ENCODE measurements at places on chromosomes 2 and 18.

DNA sequence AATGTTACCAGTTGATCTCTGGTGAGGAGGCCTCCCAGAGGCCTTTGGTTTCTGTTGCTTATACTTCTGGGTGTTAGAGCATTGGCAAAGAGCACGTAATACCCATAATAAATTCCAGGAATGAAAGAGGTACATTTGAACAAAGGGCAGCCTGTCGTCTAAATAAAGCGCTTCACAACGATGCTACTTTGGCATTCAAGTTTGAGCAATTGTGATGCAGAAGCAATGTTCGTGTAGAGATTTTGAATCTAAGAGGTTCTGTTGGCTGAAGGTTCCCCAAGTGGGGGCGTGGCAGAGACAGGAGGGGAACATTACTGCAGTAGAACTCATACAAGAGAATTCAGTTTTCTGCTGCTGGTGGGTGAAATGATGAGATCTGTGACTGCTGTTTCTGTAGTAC is 27.8 kb downstream of the ZNF532 start:
- no peak for DNase-seq

- no peak for DNase-seq
Measured at GRCh38 chr2:119431155-119431975, at the start of gene TMEM37. Gene TMEM37, plus strand, starts transcription at chr2:119431854. Its CDS starts 50 bp downstream, at chr2:119431904.

DNA sequence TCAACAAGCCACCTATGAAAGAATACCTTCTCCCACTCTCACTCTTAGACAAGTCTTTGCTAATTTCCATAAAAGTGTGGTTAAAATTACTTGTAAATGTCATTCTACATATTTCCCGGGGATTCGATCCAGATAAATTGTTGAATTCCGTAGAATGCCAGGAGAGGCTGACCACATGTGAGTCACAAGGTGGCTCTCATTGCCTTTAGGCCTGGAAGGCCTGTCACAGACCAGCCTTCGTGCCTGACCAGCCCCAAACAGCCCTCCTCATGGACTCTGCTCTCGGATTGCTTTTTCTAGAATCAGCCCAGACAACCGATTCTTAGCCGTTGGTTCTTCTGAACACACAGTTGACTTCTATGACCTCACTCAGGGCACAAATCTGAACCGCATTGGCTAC is 86.0 kb downstream of the RTN4 start:
- DNase-seq: no peak

GRCh38 chr18:70781860-70782453 is 493.1 kb downstream of the SOCS6 start:
- peak; percentile 9 for DNase-seq

DNA sequence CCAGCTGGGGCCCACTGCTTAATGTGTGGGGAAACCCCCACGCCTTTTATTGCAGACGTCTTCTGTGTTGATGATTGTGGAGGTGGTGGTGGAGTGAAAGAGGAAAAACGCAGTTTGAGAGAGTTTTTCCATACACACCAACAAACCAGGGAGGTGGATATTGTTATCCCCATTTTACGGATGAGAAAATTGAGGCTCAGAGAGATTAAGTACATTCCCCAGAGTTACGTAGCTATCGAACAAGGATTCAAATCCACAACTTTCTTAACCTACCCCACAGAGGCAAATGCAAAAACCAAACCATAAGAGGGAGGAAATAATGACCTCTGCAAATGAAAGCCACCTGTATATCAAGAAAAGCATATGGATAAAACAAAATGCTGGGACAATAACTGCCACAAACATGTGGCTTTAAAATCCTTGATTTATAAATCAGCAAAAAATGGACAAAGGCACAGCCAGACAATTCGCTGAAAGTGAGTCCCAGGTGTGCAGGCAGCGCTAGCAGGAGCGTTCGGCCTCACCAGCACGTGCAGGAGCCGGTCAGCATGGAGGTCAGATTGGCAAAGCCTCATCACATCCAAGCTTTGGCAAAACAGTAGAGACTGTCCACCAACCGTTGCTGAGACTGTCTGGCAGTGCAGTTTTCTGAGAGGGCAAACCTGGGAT is 12.6 kb upstream of the RAB17 start:
- no peak for DNase-seq

- DNase-seq: no peak
Measured at GRCh38 chr2:20481798-20482405, 35.0 kb downstream of the RHOB start.

GRCh38 chr2:37558623-37559022 is 112.8 kb downstream of the CDC42EP3 start:
- DNase-seq: no peak

- DNase-seq: no peak
Measured at GRCh38 chr2:232901736-232902578, 31.9 kb downstream of the SNORC start.

DNA sequence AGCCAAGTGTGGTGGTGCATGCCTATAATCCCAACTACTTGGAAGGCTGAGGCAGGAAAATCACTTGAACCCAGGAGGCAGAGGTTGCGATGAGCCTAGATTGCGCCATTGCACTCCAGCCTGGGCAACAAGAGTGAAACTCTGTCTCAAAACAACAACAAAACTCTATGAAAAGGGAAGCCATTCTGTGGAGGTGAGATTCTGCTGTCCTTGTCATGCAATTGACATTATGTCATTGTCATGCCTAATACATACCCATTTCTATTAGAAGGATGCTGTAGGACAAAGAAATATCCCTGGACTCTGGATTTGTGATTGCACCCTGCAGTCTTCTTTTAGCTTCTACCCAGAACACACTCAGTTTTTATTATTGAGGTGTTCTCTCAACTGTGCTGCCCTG is 8.6 kb downstream of the RASGRP3 start:
- DNase-seq: no peak

GRCh38 chr18:2618009-2618408 is 37.5 kb upstream of the SMCHD1 start:
- no peak for DNase-seq

DNA sequence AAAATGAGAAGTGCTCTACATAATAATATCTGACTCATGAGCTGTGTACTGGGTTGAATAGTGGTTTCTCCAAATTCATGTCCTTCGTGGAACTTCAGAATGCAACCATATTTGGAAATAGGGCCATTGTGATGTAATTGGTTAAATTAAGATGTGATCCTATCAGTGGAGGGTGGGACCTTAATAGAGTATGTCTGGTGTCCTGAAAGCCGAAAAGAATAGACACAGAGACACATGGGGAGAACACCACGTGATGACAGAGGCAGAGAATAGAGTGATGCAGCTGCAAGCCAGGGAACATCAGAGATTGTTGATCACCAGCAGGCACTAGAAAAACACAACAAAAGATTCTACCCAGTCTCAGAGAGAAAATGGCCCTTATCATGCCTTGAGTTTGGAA is 310.1 kb downstream of the EXOC6B start:
- DNase-seq: no peak

DNA sequence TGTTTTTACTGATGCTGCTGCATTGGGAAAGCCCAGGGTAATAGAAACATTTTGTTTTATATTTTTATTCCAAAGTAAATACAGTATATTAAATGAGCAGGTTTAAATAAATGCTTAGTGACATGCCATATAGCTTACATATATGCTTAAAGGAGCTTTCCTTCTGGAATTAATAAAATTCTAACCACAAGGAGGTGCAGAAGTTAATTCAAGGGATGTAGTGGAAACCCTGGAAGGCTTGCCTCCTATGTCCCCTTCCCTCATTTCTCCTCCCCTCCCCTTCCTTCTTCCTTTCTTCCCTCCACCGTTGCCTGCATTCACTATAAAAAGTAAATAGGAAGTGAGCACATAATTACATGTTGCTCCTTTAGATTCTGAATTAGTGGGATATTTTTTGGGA is 96.3 kb downstream of the UBE2E3 start:
- DNase-seq: no peak

GRCh38 chr18:5534845-5535244 is 9.0 kb downstream of the EPB41L3 start:
- DNase-seq: no peak

GRCh38 chr2:22600156-22600555 is 784.8 kb upstream of the KLHL29 start:
- no peak for DNase-seq

GRCh38 chr2:230976671-230977171 is 19.2 kb upstream of the SPATA3 start:
- DNase-seq: no peak

DNA sequence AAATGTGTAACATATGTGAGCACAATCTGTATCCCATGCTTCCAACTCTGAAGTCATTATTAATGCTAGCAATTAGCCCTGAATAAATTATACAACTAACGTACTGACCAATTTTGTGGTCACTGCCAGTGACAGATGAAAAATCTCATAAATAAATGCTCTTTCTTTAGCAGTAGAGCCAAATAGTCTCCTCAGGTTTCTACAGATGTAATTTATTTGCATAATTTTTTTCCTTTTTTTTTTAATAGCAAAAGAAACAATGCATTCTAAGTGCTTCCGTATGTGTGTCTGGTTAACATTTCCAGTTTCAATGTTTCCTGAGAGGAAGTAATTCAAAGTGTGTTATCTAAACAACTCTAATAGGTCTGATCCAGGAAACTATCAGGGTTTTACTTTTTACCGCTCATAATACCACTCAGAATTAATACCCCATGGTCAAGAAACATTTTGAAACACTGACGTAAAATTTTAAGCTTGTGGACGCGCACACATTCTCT is 108.4 kb downstream of the MEP1B start:
- DNase-seq: no peak

DNA sequence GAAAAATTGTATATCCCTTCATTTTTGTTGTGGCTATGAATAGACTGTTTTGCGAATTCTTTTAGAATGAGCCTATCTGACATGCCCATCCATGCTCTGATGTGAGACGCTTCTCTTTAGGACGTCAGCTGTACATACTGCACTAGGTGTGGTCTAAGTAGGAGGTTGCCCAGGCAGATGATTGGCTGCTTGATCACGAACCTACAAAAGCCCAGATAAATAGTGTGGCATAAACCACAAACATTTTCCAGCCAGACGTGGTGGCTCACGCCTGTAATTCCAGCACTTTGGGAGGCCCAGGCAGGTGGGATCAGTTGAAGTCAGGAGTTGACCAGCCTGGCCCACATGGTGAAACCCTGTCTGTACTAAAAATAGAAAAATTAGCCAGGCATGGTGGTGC is 251.8 kb downstream of the AGAP1 start:
- no peak for DNase-seq

GRCh38 chr2:154350911-154351310 is 347.6 kb upstream of the KCNJ3 start:
- DNase-seq: no peak

DNA sequence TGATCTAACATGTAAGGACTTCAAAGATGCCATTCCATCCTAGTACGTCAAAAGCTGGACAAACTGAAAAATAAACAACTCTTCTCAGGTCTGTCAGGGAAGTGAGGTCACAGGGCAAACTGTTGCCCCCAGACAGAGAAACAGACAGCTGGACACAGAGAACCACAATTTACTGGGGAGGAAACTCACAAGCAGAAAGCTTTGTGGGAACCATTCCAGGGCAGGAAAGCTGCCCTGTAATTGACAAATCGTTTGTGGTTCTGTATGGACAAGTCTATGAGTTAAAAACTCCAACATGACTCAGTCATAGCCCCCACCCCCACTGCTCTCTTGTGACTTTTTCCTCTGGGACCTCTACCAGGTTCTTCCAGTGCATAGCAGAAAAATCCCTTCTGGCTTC is 28.4 kb downstream of the MCEE start:
- no peak for DNase-seq

GRCh38 chr2:30336978-30337841 is 105.9 kb downstream of the LBH start:
- DNase-seq: no peak

- no peak for DNase-seq
Measured at GRCh38 chr18:8904316-8904715, 198.2 kb upstream of the NDUFV2 start.

- DNase-seq: no peak
Measured at GRCh38 chr18:8851659-8852058, 146.3 kb downstream of the MTCL1 start.

DNA sequence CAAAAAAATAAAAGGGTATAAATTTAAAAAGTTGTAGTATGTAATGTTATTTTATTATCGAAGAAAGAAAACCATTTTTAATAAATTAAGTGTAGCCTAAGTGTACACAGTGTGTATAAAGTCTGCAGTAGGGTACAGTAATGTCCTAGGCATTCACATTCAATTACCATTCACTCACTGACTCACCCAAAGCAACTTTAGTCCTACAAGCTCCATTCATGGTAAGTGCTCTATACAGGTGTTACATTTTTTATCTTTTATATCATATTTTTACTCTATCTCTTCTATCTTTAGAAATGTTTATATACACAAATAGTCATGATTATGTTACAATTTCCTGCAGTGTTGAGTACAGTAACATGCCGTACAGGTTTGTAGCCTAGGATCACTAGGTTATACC is 59.5 kb downstream of the RABL2A start:
- no peak for DNase-seq

DNA sequence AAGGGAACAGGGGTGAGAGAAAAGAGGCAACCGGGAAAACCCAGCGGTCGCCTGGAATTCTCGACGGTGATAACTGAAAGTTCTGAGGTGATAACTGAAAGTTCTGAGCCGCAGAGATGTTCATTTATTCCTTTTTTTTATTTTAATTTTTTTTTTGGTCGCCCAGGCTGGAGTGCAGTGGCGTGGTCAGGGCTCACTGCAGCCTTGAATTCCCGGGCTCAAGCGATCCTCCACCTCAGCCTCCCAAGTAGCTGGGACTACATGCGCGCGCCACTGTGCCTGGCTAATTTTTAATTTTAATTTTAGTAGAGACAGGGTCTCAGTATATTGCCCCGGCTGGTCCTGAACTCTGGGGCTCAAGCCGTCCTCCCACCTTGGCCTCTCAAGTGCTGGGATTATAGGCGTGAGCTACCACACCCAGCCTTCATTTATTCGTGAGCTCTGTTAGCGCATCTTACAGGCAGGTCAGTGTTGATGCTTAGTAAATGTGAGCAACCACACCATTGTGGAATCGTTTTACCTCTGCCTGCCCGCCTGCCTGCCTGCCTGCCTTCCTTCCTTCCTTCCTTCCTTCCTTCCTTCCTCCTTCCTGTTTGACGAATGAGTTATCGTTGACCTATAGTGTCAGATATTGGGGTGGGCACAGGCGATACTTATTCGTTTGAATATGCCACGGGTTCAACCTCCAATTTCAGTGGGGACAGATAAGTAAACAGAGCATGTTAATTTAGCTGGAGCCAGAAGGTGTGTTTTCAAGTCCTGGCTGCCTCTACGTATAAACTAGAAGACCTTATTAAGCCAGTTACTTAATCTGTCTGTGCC is 557 bp upstream of the E2F6 start:
- DNase-seq: peak; percentile 13

- DNase-seq: no peak
Measured at GRCh38 chr2:102050854-102051391, 59.2 kb downstream of the IL1R2 start.

GRCh38 chr18:57353940-57354461 is 1.6 kb downstream of the ST8SIA3 start:
- DNase-seq: no peak

- no peak for DNase-seq
Measured at GRCh38 chr2:189849550-189849949, 65.3 kb downstream of the PMS1 start.

GRCh38 chr2:218292048-218293014 is at the start of gene TMBIM1:
Gene TMBIM1, minus strand, starts transcription at chr2:218292503. Its CDS starts 10,362 bp downstream, at chr2:218282141.
- DNase-seq: no peak
